SW 1271 (cell line): ENCODE measurements at places on chromosomes 1 and 21.

GRCh38 chr1:33986390-33987095 is 122.7 kb downstream of the HMGB4 start:
- DNase-seq: no peak

DNA sequence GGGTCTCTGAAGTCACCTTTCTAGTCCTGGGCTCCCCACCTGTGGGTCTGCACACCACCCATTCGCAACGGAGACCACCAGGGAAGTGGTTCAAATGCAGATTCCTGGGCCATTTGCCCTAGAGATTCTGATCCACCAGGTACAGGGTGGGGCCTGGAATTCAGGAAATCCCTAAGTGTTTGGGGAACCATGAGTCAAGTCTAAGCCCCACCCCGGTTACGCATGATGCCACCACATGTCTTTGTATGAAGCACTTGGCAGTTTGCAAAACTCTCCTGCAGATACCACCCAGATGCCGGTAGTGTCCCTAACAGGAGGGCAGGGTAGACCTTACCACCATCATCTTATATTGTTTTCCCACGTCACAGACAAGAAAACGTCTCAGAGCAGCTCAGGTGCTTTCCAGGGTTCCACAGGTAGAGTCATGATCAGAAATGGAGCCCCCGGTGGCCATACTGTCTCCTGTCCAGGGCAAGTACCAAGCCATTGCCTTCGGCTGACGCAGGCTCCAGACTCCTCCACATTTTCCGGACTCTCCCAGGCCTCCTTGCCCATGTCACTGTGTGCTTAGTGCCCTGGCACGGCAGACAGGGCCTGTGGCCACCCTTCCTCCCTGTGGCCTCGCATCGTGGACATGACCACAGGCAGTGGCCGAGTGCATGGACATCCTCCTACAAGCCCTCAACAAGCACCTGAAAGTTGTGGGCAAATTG is 89.2 kb upstream of the TMEM51 start:
- no peak for DNase-seq

DNA sequence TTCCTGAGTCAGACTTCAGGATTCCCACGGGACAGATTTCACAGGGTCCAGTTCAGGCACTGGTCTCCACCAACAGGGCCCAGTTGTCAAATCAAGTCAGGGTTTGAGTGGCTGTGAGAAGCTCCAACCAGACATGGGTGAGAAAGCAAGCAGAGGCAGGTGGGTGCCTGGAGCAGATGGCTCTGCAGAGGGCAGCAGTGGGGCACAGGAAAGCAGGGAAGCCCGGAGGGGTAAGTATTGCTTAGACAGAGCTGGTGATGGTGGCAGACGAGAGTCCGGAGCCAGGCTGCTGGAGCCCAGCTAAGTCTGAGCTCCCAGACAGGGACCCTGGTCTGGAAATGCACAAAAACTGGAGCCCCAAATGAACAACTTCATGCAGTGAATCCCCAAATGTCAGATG is 40.4 kb downstream of the RIMS3 start:
- no peak for DNase-seq

DNA sequence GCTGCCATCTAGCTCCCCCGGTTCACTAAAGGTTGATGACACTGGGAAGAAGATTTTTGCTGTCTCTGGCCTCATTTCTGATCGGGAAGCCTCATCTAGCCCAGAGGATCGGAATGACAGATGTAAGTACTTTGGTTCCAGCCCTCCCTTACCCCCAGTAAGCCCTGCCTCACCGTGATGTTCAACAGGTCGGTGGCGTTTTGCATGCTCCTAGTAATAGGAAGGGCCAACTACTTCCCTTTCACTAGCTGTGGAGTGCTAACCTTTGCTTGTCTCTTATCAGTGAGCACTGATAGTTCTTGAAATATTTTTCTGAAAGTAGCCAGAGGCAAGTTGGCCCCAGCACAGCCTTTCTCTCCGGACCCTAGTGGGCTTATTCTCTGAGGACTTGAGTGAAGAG is 7.5 kb downstream of the RNF220 start:
- no peak for DNase-seq

- DNase-seq: no peak
Measured at GRCh38 chr1:11158720-11159321, 30.3 kb upstream of the ANGPTL7 start.

DNA sequence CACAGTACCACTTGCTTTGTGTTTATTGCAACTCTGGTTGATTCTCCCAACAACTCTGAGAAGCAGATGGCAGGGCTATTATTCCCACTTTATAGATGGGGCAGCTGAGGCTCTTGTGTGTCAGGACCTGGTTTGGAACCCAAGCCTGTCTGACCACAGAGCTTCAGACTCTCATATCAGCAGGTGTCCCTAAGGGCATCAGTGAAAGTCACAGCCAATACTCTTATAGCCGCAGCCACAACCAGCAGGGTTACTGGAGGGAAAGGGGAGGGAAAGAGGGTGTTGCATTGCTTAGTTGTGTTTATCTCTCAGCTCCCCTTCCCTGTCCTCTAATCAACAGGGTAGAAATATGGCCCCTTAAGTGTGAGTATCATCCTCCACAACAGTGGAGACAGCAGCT is 304.0 kb downstream of the RRAGC start:
- DNase-seq: no peak

DNA sequence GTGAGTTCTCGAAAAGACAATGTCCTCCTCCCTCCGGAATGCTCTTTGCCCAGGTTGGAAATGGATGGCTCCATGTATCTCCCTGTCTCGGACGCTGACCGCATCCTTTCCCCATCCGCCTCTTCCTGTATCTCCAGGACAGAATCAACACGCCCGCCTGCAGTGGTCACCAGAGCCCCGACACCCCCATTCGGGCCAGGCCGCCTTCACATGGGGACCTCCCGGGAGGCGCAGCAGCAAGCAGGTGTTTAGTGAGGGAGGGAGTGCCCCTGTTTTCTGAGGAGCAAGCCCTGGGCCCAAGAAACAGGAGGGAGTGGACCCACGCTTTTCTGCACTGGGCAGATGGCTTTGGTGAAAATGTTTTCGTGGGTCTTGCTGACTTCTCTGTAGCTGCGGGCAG is 83.5 kb upstream of the TTC34 start:
- DNase-seq: no peak

DNA sequence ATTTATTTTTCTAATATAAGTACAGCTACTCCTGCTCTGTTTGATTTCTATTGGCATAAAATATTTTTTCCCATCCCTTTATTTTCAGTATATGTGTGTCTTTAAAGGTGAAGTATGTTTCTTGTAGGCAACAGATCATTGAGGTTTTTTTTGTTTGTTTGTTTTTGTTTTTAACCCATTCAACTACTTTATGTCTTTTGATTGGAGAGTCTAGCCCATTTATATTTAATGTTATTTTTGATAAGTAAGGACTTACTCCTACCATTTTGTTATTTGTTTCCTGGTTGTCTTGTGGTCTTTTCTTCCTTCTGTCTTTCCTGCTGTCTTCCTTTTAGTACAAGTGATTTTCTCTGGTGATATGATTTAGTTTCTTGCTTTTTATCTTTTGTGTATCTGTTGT is 285.1 kb upstream of the PROX1 start:
- no peak for DNase-seq

DNA sequence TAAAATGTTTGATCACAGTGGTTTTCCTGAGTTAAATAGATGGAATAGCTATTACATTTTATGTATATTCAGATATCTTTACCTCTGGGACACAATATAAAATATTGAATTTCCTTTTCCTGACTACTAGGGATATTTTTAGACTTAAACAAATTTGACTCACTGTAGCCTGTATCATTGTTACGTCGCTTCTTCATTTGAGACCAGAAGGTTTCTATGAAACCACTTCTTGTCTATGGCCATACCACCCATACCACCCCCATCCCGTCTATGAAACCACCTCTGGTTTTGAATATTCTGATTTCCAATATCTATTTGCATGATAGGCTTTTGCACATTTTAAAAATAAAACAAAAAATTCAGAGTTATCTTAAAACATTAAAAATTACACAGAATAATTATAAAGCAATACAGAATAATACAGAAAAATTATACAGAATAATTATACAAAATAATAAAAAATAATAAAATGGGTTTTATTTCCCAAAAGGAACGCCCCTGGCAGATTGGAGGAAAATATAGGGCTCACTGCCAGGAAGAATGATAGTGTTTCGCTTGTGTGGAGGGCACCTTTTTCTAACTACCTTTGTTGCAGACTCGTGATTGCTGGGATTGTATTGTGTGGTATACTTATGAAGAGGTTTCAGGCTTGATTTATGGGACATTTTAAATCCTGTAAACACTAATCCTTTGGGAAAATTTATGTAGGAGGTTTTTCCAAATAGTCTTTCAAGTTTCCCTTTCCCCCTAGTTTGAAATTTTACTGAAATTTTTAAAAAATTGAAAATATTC is 4.7 kb downstream of the SPEN start:
- no peak for DNase-seq

DNA sequence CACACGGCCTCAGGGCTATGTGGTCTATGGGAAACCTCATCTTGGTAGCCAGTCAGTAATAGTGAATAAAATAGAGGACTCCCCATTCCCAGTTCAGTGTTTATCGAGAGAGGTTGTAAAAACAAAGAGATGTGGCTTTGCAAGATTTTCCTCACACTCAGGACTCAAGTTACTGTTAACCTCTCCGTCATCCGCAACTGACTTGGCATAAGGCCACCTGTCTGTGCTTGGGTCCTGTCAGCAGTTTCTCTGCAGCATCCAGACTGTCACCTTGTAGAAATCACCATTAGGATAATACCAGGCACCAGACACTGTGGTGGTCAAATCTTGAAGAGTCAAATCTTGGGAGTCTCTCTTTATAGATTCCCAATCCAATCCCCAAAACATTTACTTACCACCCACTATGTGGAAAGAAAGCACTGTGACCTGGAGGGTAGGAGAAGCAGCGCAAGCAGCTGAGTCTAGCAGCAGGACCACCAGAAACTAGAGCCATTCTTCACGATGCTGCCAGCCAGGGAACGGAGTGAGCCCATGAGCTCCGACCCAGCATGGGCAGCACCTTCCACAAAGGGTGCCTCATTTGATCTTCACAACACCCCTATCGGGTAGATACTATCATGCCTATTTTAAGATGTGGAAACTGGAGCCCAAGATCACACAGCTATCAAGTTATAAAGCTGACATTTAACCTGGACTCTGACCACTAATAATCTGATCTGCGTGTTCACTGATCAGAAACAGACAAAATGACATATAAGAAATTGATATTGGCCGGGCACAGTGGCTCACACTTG is 5.6 kb upstream of the GPR25 start:
- DNase-seq: no peak

- no peak for DNase-seq
Measured at GRCh38 chr1:245330951-245331350, 176.2 kb downstream of the KIF26B start.

DNA sequence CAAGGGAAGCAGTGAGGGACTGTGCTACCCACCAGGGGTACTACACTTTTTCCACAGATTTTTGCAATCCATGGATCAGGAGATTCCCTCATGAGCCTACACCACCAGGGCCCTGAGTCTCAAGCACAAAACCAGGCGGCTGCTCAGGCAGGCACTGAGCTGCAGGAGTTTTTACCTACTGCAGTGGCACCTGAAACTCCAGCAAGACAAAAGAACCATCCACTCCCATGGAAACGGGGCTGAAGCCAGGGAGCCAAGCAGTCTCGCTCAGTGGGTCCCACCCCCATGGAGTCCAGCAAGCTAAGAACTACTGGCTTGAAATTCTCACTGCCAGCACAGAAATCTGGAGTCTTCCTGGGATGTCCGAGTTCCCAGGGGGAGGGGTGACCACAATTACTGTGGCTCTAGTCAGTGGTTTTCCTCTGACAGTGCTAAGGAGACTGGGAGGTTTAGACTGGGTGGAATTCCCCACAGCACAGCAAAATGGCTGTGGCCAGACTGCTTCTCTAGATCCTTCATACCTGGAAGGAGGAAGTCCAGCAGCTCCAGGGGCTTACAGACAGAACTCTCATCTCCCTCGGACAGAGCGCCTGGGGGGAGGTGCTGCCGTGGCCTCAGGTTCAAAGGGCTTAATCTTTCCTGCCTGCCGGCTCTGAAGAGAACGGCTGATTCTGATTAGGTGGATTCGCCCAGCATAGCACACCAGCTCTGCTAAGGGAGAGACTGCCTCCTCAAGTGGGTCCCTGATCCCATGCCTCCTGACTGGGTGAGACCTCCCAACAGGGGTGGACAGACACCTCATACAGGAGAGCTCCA is 437.8 kb downstream of the LTN1 start:
- no peak for DNase-seq

- DNase-seq: no peak
Measured at GRCh38 chr1:107991371-107992066, 26.5 kb upstream of the VAV3 start.

- DNase-seq: no peak
Measured at GRCh38 chr1:204062106-204062505, 10.8 kb upstream of the SOX13 start.

DNA sequence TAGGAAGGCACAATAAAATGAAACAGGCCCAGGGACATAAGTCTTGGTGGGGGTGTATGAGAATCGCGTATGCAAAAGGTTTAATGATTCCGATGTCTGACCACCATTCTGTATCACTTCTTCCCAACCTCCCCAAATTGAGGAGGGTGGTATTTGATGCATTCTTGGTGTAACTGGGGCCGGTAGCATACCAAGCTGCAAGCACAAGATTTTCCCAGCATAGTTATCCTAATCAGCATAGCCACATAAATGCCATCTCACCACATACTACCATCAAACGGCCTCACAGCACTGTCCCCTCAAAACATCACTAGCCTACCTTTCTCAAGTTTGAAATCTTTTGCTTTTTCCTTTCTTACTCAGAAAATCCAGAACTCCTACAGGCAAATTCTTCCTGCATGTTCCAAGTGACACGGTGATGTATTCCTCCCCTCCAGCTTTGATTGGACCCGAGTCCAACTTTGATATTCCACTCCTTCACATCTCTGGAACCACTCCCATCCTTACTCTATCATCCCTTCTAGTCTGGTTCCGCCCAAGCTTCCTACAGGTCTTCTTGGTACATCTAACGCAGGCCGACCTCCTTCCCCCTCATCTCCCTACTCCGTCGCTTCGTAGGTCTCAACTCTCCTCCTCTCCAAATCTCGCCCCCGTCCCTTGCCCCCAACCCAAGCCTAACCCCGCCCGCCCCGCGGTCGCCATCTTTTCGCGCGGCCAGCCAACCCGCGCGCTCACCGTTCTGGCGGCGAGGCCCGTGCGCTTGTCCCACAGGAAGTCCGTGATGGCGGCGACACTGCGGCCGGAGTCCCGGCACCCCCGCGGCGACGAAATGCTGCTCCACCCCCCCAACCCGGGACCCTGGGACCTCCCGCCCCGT is 600 bp downstream of the CLK2 start:
- peak; percentile 63 for DNase-seq

- no peak for DNase-seq
Measured at GRCh38 chr1:58287894-58288623, 258.5 kb downstream of the OMA1 start.
